ENCODE measurements at places on chromosomes 2 and 18. TPM values are rescaled to one million over a fixed set of nuclear protein-coding genes. Genes with fewer than 3 reads are reported as not detected.

The ABHD1 gene
- not detected for total RNA-seq

GRCh38 chr2:133839677-133840076, 271.4 kb upstream of the NCKAP5 start:
- no peak for DNase-seq

- DNase-seq = no peak
Measured at GRCh38 chr2:36357847-36358659, 2.5 kb downstream of the CRIM1 start.

The VSNL1 gene
- 1.8 TPM for total RNA-seq

The KHK gene
- 5.6 TPM for total RNA-seq

The ACMSD gene
- total RNA-seq = not detected
